GM23248 (cell line): ENCODE measurements at places on chromosomes 7 and 10. TPM values are rescaled to one million over a fixed set of nuclear protein-coding genes. Genes with fewer than 3 reads are reported as not detected.

SPRN gene
- total RNA-seq, result 0.22 and 0.76 TPM in 2 replicates

ZNF804B gene
- not detected in 2 replicates for total RNA-seq

C7orf57 gene
- total RNA-seq, result not detected in 2 replicates

CDC14C gene
- 0.11 TPM in 1 of 2 replicates, not detected in the other for total RNA-seq

EPO gene
- not detected in 2 replicates for total RNA-seq

MARCHF5 gene
- 10.6 and 14.2 TPM in 2 replicates for total RNA-seq

GRB10 gene
- 24.0 and 25.9 TPM in 2 replicates for total RNA-seq

CRHR2 gene
- not detected in 2 replicates for total RNA-seq

CD36 gene
- total RNA-seq, result 1.3 TPM in 1 of 2 replicates, not detected in the other

TLL2 gene
- total RNA-seq, result 0.43 TPM in 1 of 2 replicates, not detected in the other

SPDYE2 gene
- total RNA-seq, result not detected in 2 replicates

PRSS37 gene
- not detected in 2 replicates for total RNA-seq

UFSP1 gene
- total RNA-seq, result 6.7 and 9.9 TPM in 2 replicates

PGAM2 gene
- not detected in 2 replicates for total RNA-seq

NEURL1 gene
- 0.63 and 1.1 TPM in 2 replicates for total RNA-seq

TSPAN33 gene
- total RNA-seq, result 0.76 TPM in 2 replicates

DNA sequence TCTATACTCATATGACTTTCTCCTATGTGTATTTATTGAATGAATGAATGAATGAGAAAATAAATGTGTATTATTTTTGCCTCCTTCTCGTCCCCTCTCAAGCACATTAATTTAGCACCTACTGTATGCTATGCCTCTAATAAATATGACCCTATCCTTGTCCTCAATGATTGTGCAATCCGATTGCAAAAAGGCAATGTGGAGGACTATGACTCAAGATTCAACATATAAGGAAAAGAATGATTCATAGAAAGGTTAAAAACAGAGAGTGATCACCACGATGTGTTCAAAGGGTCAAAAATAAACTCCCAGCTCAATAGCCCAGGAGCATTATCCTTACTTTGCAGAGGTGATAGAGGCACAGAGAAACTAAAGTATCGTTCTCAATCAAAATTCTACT, 322.8 kb upstream of the SORCS1 start:
- no peaks in the 10 kb centered on the region for H3K36me3 ChIP-seq
- peak; percentile 48 for DNase-seq
- no peak overlapping the region for H3K4me3 ChIP-seq
- H3K27ac ChIP-seq, result no peak overlapping the region

DNA sequence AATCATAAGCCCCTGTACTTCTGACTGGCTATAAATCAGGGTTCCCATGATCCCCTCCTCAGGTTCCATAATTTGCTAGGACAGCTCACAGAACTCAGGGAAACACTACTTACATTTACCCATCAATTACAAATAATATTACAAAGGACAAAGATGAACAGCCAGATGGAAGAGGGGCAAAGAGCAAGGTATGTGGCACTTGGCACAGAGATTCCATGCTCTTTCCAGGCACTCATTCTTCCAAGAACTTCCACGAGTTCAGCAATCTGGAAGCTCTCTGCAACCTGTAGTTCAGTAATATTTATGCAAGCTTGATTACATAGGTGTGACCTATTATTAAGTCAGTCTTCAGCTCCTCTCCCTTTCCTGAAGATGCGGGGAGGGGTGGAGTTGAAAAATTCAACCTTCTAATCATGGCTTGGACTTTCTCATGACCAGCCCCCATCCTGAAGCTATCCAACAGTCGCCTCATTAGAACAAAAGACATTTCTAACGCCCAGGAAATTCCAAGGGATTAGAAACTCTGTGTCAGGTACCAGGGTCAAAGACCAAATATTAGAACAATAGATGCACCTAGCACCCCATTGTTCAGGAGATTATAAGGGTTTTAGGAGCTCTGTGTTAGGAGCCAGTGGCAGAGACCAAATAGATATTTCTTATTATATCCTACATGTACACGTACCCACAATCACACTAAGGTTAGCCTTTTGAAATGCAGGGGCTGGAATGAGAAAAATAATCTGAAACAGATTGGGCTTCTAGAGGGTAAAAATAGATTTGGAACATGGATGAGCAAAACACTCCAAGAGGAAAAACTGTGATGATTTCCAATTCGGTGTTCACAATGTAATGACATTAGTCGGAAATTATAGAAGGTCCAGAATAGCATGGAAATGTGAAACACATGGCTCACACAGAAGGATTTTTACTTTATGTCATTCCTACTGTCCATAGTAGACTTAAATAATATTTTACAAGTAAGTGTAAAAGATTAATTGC, 7.0 kb downstream of the ANKMY2 start:
- no peaks in the 10 kb centered on the region for H3K36me3 ChIP-seq
- no peak overlapping the region for H3K27ac ChIP-seq
- peaks cover 10% of the 10 kb centered on the region for H3K4me1 ChIP-seq
- no peak for DNase-seq
- no peak overlapping the region for H3K4me3 ChIP-seq

DNA sequence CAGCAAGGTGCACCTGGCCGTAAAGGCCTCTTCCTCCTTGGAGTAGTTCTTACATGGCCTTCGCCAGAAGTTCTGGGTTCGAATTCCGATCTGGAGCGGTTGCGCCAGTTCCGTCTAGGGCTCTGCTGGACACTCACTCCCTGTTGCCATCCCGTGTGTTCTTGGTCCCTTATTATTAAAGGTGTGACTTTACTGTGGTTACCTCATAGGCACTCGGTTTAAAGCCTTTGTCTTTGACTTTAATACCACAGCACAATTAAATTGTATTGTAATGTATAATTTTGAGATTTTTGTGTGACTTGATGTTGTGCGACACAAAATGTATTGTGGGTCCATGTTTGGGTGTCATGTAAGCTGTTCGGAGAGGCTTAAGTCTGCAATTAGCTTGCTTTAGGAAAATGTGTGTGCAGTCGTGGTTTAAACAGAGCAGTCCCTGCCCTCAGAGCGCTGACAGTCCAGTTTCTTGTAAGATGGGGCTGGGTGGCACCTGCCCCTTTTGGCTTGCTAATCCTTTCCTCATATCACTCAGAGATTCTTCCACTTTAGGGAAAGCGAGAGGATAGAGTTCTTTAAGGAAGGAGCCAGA, 919 bp downstream of the INPP5F start:
- no peaks in the 10 kb centered on the region for H3K36me3 ChIP-seq
- no peak overlapping the region for H3K27ac ChIP-seq
- peak overlapping the region; percentile 82 for H3K4me3 ChIP-seq
- H3K4me1 ChIP-seq, result peaks cover 15% of the 10 kb centered on the region; the same call in 1 of the 2 replicates

DNA sequence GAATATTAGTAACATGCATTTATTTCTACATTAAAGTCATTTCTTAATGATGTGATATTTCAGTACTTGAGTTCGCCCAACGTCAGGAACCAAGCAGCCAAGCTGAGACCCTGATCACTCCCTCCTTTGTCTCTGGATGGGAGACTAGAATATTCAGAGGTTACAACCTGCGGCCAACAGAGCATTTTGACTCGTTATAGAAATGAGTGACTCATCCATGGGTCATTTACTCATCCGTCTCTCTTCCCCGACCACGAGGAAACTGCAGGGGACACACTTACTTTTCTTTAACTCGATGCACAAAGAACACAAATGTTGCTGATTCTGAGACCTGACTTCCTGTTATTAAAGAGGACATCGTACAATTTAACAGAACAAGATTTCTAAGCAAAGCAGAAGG, 343.3 kb downstream of the FRMD4A start:
- no peak overlapping the region for H3K4me3 ChIP-seq
- H3K27ac ChIP-seq, result peak overlapping the region; percentile 23
- no peaks in the 10 kb centered on the region for H3K36me3 ChIP-seq
- DNase-seq, result peak; percentile 84
- H3K27me3 ChIP-seq, result no peaks in the 10 kb centered on the region
- H3K4me1 ChIP-seq, result peaks cover 38% of the 10 kb centered on the region

- H3K4me1 ChIP-seq, result peaks cover 12% of the 10 kb centered on the region; the same call in 1 of the 2 replicates
- H3K27me3 ChIP-seq, result no peaks in the 10 kb centered on the region
- no peak for DNase-seq
- H3K4me3 ChIP-seq, result no peak overlapping the region
These were observed 4.1 kb downstream of the MRPL43 start for GRCh38 chr10:100982916-100983830.

DNA sequence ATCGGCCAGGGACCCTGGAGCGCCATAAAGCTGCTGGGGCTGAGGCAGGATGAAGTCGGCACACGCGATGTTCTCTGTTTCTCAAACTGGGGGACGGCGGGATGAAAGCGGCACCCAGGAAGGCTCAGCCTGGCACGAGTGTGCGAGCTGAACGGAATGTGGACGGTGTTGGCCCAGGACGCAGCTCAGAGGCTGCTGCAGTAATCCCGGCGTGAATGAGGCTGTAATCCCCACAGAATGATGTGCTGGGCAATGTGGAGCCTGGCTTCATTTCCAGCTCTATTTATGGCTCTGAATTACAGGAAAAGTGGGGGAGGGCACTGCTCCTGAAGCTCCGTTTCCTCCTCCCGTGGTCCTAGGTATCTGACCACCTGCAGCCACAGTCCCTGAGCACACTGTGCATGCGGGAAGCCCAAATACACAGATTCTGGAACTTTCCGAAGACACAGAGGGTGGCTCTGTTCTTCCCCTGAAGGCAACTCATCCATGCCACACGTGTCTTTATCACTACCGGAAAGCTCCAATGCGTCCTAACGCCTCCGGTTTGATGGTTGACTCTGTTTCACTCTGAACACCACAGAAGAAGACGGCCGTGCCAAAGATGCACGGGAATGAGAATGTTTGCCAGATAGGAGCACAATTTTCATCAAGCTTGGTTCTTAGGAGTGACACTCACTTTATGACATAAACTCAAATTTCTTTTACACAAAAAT, 37.6 kb downstream of the KLF6 start:
- no peak overlapping the region for H3K27ac ChIP-seq
- H3K27me3 ChIP-seq, result no peaks in the 10 kb centered on the region
- DNase-seq, result no peak

DNA sequence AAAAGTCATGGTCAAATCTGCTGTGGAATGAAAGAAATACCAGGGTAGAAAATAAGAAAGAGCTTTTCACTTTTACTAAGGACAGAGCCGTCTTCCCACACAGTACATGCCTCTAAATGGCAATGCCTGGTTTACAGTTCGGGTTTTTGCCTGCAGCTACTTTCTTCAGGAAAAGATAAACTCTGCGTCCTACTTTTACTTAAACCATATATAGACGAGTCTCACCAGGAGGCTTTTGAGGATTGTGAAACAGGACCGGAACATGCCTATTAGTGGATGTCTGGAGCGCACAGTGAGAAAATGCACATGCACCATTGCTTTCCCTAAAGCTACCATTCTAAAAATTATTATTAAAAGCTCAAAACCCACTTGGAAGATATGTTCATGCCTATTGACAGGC, 70.5 kb downstream of the KLF6 start:
- H3K27ac ChIP-seq, result no peak overlapping the region
- no peaks in the 10 kb centered on the region for H3K36me3 ChIP-seq
- DNase-seq, result no peak
- H3K4me3 ChIP-seq, result no peak overlapping the region
- no peaks in the 10 kb centered on the region for H3K27me3 ChIP-seq

GRCh38 chr10:113965683-113966082, 78.0 kb upstream of the ADRB1 start:
- H3K27me3 ChIP-seq, result peaks cover 12% of the 10 kb centered on the region
- no peak overlapping the region for H3K27ac ChIP-seq
- no peak for DNase-seq
- H3K4me3 ChIP-seq, result no peak overlapping the region
- H3K36me3 ChIP-seq, result no peaks in the 10 kb centered on the region

DNA sequence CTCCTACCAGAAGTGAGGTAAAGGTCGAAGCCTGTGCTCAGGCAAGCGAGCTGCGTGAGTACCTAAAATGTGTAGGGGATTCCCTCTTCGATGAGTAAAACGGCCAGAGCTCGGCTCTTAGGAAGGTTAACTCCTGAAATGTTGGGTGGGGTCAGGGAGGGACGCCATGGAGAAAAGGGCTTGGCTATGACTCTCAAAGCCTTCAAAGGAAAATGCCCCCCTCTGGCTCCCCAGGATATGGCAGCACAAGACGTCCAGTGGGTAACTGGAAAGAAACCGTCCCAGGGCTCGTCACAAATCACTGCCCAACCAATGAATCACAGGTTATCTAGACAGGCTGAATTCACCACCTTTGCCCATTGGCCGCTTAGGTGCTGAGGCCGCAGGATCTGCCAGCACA, 58.0 kb downstream of the CALML3 start:
- no peaks in the 10 kb centered on the region for H3K27me3 ChIP-seq
- H3K4me3 ChIP-seq, result no peak overlapping the region
- peaks cover 27% of the 10 kb centered on the region for H3K4me1 ChIP-seq

DNA sequence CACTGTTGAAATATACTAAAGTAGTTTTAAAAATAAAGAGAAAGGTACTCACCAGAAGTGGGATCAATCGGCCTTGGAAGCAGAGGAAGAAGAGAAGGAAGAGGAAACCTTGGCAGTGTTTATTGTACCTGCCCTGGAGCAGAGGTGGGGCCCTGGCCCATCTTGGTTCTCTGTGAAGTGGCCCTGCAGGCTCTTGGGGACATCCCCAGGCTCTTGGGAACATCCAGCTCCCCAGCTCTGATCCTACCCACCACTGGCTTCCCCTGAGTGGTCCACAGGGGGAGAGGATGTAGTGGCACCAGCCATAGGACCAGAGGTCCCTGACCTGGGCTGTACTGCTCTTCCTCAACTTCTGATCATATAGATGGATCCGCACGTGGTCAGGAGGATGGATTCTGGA, 22.3 kb upstream of the RET start:
- H3K4me3 ChIP-seq, result no peak overlapping the region
- H3K27me3 ChIP-seq, result peaks cover 14% of the 10 kb centered on the region
- no peaks in the 10 kb centered on the region for H3K4me1 ChIP-seq
- H3K36me3 ChIP-seq, result no peaks in the 10 kb centered on the region

GRCh38 chr7:137390076-137390475, 46.5 kb upstream of the PTN start:
- no peaks in the 10 kb centered on the region for H3K4me1 ChIP-seq
- DNase-seq, result no peak
- no peaks in the 10 kb centered on the region for H3K27me3 ChIP-seq
- no peaks in the 10 kb centered on the region; the same call in 1 of the 2 replicates for H3K36me3 ChIP-seq
- H3K4me3 ChIP-seq, result no peak overlapping the region
- no peak overlapping the region for H3K27ac ChIP-seq

- no peaks in the 10 kb centered on the region for H3K27me3 ChIP-seq
- H3K27ac ChIP-seq, result no peak overlapping the region
- no peaks in the 10 kb centered on the region for H3K36me3 ChIP-seq
These were observed 23.6 kb upstream of the HBP1 start for GRCh38 chr7:107145067-107145838.

- no peak for DNase-seq
- H3K27ac ChIP-seq, result no peak overlapping the region
- no peak overlapping the region for H3K4me3 ChIP-seq
- no peaks in the 10 kb centered on the region for H3K27me3 ChIP-seq
- no peaks in the 10 kb centered on the region for H3K36me3 ChIP-seq
These were observed 264.9 kb downstream of the ZWINT start for GRCh38 chr10:56096226-56096517.

DNA sequence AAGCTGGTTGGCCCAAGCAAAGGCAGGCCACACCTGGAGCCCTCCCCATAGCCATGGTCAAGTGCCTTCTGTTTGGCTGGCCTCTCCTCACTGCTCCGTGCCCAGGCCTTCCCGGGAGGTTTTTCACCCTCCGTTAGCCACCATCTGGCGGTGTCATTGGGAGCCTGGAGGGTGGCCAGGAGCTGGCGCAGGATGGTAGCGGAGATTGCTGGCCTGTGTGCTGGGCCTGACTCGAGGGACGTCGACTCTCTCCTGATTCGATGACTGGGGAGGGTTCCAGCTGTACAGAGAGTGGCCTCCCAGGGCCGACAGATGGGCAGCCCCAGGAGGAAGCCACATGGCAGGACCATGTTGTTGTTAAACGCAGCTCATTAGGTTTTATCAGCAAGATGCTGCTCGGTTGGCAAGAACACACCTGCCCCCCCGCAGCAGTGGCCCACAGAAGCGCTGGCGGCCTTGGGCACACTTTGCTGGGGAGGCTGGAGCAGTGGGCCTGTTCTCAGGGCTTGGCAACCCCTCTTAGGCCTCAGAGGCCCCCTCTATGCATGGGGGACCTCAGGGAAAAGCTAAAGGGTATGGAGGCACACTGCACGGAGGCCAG, 64.0 kb upstream of the CACUL1 start:
- H3K4me1 ChIP-seq, result no peaks in the 10 kb centered on the region
- H3K4me3 ChIP-seq, result no peak overlapping the region
- DNase-seq, result no peak
